ENCODE measurements at places on chromosomes 4 and X.

DNA sequence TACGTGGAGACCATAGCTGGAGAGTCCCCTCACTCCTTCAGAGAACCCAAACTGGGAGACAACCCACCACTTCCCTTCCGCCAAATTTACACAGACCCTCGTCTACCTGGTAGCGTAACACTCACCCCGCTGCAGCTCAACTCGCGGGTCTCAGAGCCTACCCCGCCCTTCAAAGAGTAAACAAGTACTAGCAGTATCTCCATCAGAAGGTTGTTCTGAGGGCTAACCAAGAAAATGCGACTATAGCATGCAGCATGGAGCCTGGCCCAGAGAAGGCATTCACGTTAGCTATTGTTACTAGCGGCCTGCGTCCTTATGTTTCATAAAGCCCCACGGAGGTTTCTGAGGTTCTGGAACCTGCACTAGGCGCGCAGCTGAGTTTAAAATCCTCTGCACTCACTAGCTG is 531 bp upstream of the MANBA start:
- DNase-seq: no peak

DNA sequence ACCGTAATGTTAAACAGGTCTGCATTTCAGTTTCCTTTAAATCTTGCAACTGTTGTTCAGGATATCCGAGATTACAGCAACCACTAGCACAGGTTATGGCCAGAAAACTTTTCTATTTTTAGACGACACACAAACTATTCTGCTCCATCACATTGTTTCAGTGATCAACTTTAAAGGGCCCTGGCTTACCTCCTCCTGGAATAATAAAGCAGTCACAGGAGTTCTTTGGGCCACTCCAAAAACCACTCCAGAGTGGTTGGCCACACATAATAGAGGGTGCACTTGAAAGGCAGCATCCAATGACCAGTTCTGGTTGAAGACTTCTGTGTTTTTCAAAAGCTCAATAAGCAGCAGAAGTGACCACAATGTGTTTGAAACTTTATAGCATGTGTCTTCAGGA is 118.9 kb downstream of the RAB28 start:
- no peak for DNase-seq

DNA sequence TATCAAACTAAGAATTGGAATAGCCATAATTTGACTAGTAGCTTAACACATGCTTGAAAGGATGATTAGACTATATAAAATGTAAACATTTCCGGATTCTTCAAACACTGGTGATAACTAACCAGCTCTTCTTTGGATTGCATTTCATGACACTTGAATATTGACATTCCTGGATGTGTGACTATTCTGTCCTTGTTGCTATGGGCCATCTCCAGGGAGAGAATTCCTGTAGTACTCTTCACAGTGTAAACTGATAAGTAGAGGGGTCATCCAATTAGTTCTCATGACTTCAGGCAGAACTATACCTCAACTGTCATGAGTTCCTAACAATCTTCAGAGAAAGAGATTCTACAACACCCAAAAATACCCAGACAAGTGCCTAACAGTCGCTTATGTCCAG is 1026.7 kb upstream of the TENM3 start:
- DNase-seq: no peak

DNA sequence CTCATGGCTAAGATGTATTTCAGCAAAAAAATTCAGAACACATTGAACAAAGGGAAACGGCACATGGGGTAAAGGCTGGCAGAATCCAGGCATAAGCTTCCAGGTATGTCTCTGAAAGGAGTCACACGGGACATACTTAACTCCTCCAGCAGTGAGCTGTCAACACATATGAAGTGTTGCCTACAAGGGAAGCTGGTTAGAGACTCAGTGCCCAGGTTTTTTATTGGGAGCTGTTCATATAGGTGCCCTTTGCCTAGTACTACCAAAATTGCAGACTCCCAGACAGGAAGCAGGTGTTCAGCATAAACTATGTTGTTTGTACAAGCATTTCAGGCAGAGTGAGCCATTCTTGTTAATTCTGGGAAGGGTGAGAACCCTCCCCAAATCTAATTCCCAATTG is 77.4 kb upstream of the PUDP start:
- no peak for DNase-seq

- DNase-seq: no peak
These were observed 608 bp downstream of the TAF1 start for GRCh38 chrX:71366674-71367256.

All from GDM1 (cell line).